ENCODE measurements at places on chromosomes 1 and 21.

- DNase-seq: no peak
Observed at GRCh38 chr1:177771688-177772087, 198.2 kb downstream of the SEC16B start.

DNA sequence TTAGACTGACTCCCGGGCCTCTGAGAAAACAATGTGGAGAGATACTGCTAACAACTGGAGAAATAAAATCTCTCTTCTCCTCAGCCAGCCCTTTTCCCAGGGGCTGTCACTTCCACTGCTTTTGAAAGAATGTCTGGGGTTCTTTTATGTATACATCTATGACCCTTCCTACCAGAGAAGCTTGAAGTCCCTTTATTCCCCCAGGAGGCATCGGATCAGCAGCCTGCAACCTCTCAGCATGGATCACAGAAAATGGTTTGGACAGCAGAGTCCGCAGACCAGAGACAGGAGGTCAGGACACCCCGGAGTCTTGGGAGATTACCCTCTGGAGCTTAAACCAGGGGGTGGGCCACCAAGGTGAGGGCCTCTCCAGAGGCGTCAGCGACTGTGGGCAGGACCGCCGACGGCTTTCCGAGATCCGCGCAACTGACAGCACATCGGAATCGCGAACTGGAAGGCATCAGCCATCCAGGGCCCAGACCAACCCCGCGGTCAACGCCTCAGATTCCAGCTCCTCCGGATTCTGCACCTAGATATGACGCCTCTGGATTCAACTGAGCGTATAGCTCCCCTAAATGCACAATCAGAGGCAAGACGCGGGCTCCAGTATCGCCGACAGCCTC is 1.0 kb downstream of the EPHA10 start:
- no peak for DNase-seq

DNA sequence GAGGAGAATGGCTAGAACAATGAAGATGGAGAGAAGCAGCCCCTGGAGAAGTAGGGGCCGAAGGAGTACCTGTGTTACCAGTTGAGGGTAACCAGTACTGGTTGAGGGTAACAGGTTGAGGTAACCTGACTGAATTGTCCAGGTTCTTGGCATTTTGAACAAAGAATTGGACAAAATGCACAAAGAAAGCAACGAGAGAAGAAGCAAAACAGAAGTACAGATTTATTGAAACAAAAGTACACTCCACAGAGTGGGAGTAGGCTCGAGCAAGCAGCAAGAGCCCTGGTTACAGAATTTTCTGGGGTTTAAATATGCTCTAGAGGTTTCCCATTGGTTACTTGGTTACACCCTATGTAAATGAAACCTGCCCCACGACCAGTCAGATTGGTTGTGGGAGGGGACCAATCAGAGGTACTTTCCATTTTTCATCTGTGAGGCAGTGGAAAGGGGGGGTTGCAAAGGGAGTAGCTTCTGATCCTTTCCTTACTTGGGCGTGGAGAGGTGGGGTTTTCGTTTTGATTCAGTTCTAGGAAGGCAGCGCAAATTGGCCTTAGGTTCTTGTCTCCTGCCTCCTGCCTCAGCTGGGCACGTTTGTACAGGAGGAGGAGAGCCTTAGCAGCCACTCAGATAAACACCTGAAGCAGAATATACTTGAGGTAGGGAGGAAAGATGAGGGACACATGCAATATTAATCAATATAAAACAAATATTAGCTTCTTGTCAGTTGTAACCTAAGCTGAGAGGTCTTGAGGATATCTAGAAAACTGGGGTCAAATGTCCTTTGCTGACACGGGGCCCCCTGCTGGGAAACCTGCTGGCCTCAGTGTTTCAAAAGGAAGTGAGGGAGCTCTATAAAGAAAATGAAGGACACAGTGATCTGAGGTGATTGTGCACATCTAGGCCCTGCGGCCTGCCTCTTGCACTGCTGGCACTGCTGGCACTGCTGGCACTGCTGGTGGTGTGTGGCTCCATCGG is 14.3 kb upstream of the LSM10 start:
- DNase-seq: no peak

DNA sequence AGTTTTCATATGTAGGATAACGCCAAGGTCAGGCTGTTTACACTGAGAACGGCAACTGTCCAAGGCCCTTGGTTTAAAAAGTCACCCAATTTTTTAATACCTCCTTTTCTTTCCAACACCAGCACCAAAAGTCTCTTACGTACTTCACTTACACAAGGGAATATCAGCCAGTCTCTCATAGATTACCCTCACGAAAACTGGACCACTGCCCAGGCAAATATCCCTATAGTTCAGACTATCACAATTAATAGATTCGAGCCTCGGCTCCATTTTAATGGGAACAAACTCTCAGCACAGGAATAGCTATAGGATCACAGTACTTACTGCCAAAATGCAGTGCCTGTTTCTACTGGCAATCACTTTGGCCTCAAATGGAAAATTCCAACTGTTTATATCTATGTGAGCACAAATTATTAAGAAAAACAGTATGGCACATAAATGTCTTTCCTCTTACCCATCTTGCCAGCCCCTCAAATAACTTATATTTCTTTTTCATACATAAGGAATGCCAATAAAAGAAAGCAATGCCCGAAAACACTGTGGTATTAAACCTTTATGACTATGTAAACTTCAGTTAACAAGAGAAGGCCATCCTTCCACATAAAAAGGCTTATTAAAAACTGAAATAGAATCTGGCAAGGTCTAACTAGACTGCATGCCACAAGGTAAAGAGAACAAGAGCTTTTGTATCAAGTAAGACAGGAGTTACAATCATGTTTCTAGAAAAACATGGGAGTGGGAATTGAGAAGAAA is 97.8 kb downstream of the SLC45A1 start:
- DNase-seq: no peak

DNA sequence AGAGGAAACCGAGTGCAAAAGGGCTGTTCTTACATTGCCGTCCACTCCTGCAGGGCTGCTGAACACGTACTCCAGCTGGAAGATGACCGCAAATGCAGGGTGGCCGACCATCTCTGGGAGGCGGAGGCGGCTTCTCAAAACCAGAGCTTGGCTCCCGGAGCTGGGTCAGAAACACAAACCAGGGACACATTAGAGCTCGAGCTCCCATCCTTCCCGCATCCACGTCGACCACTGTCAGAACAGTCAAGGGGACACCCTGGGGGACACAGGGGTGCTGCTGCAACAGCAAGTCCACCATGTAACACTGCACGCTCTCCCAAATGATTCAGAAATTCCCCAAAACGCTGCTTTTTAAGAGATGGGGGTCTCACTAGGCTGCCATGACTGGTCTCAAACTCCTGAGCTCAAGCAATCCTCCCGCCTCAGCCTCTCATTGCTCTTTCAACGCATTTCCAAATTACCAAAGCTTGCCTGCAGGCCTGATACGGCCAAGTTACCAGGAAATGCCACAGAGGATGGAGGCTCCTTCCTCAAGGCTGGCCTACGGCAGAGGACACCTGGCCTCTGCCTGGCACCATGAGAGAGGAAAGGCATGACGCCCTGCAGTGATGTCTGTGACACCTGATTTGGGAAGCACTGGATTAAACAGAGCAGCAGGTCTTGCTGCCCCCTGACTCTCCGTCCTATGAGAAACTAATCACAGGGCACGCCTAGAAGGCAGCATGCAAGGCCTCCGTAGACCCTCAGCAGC is 45.0 kb downstream of the NPHP4 start:
- no peak for DNase-seq

DNA sequence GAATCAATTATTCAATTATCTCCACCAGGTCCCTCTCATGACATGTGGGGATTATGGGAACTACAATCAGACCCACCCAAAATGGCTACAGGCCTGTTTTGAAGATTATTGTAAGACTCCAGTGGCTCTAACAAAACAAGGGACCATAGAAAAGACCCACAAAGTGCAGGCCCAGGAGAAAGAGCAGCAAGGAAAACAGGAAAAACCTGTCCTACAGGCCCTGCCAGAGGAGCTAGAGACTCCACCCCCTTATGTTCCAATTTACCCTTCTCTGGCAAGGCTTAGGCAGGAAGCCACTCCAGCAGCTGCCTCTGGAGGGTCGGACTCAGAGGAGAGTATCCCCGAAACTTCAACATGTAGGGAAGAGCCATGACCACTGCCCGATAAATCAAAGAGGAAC is 96.5 kb downstream of the LIPI start:
- no peak for DNase-seq

DNA sequence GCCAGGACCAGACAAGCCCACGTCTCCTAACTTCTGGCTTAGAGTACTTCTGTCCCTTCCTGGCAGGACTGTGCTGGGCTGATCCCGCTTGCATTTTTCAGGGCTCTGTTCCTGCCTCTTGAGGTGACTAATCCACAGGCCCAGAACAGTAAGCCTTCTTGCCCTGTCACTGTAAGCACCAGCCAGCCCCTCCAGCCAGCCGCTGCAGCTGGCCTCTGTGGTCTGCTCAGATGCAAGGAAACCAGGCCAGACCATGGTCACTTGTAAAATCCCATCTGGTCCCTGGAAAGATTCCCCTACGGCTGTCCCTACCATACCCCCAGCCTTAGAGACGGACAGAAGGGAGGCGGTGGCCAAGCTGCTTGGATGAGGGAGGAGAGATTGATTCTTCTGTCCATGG is 74.2 kb downstream of the KIRREL1 start:
- DNase-seq: no peak

GRCh38 chr21:33125680-33126375 is 55.9 kb downstream of the OLIG1 start:
- DNase-seq: no peak

DNA sequence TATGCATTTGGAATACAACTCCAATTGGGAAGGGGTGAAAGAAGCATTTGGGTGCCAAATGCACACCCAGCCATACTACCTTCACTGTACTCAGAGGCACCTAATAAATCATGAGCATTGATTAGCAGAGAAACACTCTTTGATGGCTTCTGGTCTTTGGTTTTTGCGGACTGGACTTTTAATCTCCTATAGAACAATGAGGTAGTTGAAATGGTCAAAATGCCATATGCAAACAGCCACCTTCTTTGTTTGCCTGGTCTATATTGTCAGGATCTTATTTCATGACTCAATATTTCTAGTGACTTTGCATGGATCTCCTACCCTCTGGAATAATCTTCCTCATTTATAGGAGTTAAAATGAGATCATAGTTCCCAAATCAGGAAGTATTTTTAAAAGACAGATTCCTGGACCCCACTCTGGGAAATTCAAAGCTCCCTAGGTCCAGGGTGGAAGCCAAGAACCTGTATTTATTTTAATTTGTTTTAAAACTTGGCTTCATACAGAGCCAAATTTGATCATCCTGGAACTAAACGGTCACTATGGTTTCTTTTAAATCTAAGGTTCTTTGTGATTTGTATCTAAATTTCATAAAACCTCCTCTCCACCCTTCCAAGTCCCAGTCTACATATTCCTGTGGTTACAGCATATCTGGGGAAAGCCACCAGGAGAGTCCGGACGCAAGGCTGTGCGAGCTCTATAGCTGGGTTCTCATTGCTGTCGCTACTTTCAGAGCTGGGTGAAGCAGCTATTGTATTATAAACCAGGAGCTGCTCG is 8.7 kb downstream of the FAM3B start:
- DNase-seq: no peak

DNA sequence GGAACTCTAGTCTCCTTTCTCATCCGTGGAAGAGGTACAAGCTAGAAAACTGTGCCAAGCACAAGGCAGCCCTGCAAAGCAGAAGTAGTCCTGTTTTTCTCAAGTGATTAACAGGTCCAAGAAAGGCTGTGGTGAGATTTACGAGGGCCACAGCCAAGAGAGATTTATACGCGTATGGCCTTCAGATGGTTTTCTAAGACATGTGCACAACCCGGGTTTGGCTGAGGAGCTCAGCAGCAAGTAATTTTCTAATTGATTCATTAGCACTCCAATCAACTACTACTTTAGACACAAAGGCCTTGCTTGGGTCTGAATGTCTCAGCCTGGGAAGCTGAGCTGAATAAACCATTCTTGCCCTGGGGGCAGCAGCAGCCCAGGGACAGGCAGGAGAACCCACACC is 55.8 kb downstream of the SSBP3 start:
- no peak for DNase-seq

DNA sequence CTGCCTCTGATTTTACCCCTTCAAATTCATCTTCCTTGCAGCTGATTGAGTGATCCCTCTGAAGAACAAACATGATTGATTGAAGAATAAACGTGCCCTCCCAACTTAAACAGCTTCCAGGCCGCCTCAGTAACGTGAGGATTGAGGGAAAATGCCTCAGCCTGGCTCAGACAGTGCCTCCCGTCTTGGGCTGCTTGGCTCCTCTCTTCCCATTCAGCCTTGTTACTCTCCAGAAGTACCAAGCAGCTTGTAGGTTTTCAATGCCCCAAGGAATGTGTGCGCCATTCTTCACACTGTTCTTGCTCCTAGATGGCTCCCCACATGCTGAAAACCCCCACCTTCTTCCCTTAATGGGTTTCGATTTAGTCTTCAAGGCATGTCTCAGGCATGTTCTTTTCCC is 51.8 kb downstream of the ST6GALNAC5 start:
- no peak for DNase-seq

DNA sequence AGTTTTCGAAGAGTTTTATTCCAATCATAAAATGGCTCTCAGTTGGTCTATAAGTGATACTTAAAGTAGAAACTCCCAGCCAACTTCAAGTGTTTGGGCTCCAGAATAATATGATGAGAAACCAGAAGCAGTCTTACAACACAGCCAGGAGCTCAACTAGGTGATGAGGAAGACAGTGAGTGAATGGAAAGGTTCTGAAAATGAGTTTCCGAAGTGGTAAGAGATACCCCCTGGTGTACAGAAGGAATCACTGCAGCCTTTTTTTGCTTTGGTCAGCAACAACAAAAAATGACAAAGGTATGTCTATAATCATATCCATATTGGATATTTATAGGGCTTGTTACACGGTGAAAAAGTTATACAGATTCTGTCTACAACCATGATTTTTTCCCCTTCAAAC is 16.5 kb downstream of the KRTAP19-1 start:
- DNase-seq: no peak

DNA sequence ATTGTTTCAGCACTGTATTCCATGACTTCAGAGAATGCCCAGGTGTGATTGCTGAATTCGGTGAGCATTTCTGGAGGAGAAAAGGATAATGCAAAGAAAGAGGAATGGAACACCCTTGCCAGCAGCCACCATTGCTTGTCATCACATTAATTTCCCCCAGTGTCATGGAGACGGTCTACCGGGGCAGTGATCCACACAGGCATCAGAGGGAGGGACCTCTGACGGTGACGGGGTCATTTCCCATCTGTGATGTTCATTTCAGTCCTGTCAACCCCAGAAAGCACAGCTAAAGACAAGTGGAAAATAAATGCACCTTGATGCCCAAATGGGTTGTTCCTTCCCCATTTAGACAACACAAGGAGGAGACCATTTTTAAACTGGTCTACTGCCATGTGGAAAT is 376.4 kb downstream of the PCP4 start:
- DNase-seq: no peak

- no peak for DNase-seq
Observed at GRCh38 chr1:168719306-168720111, 9.5 kb downstream of the DPT start.

- no peak for DNase-seq
Observed at GRCh38 chr1:9239622-9240401, 5.2 kb downstream of the H6PD start.

- no peak for DNase-seq
Observed at GRCh38 chr21:43921979-43922945, 57.2 kb downstream of the AGPAT3 start.

Measured in AG04450 (cell line).